Prostate gland (tissue), 2 donors: ENCODE measurements at places on chromosomes 6 and 20. TPM values are rescaled to one million over a fixed set of nuclear protein-coding genes. Genes with fewer than 3 reads are reported as not detected.

RBM39 gene
- 228 TPM for total RNA-seq

C6orf15 gene
- 0.51 TPM for total RNA-seq

EEF1A2 gene
- total RNA-seq: 20.9 TPM

PMEPA1 gene
- 245 TPM for total RNA-seq

PDYN gene
- not detected for total RNA-seq

C20orf202 gene
- not detected for total RNA-seq

ADAM33 gene
- total RNA-seq: 38.3 TPM

CCNC gene
- total RNA-seq: 83.4 TPM

ZNF512B gene
- 24.6 TPM for total RNA-seq

C2 gene
- total RNA-seq: 7.9 TPM

POU3F2 gene
- total RNA-seq: not detected

SMLR1 gene
- not detected for total RNA-seq

HTR1B gene
- not detected for total RNA-seq

SPATA2 gene
- total RNA-seq: 9.2 TPM

HDGFL1 gene
- not detected for total RNA-seq

TOX2 gene
- total RNA-seq: 52.8 TPM

RPP21 gene
- 86.7 TPM for total RNA-seq

CASS4 gene
- total RNA-seq: 0.59 TPM

OXT gene
- 9.8 TPM for total RNA-seq

PANK2 gene
- total RNA-seq: 49.7 TPM

TRIM15 gene
- total RNA-seq: not detected

FOXS1 gene
- not detected for total RNA-seq

BCAS4 gene
- 11.4 TPM for total RNA-seq

PCNA gene
- total RNA-seq: 75.4 TPM

ADGB gene
- 8.1 TPM for total RNA-seq

SPATS1 gene
- total RNA-seq: 2.0 TPM

PNLDC1 gene
- 5.6 TPM for total RNA-seq

OR2H2 gene
- total RNA-seq: not detected

TMEM217 gene
- 7.3 TPM for total RNA-seq

SYCP2 gene
- 10.6 TPM for total RNA-seq

CD83 gene
- total RNA-seq: 5.5 TPM

PTCRA gene
- total RNA-seq: not detected

CRISP2 gene
- 0.14 TPM for total RNA-seq

FAM50B gene
- total RNA-seq: 14.2 TPM

UBD gene
- 11.3 TPM for total RNA-seq

CALHM5 gene
- 1.8 TPM for total RNA-seq

TCP11 gene
- 0.87 TPM for total RNA-seq

RIPOR2 gene
- total RNA-seq: 23.7 TPM

LGSN gene
- total RNA-seq: not detected

DSN1 gene
- 13.0 TPM for total RNA-seq

VGLL2 gene
- total RNA-seq: not detected

ZNF165 gene
- total RNA-seq: 1.3 TPM

NKX2-4 gene
- not detected for total RNA-seq

SLC22A1 gene
- total RNA-seq: 4.4 TPM

LYRM4 gene
- 23.7 TPM for total RNA-seq

TMEM170B gene
- 5.7 TPM for total RNA-seq

MATN4 gene
- total RNA-seq: 0.34 TPM

SAMD5 gene
- 17.0 TPM for total RNA-seq

CNR1 gene
- total RNA-seq: 14.2 TPM

MAK gene
- total RNA-seq: 1.8 TPM

GRM1 gene
- total RNA-seq: 0.68 TPM
